Cerebellar nuclear complex (tissue), 1 donor: ENCODE measurements at places on chromosomes 12 and 14.

- DNase-seq, result no peak
These were observed 10.5 kb downstream of the PALS1 start for GRCh38 chr14:67251573-67252226.

DNA sequence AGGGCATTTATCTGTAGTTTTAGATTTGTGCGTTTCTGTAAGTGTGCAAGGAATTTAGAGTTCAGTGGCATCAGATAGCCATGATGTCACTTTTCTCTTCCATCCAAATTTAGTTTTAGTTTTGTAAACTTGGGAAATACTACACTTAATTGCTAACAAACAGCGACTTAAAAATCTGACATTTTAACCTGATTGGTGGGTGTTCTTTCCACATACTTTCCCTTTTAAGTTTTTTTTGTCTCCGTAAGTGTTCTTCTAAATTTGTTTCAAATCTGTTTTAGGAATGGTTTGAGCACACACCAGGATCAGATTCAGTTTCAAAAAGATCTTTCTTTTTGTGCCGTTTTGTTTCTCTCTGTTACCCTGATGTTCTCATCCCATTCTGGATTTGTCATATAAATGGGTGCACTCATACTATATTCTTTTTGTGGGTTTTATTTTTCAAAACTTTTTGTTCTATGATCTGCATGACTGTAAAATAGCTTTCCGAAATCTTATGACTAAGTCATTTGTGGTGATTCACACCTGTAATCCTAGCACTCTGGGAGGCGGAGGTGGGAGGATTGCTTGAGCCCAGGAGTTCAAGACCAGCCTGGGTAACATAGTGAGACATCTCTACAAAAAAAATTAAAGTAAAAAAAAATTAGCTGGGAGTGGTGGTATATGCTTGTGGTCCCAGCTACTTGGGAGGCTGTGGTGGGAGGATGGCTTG, 58.9 kb downstream of the FBXO34 start:
- DNase-seq, result no peak

GRCh38 chr14:96783043-96783914, 13.9 kb upstream of the VRK1 start:
- DNase-seq, result no peak

GRCh38 chr14:101503431-101504095, 57.7 kb upstream of the DIO3 start:
- DNase-seq, result no peak

DNA sequence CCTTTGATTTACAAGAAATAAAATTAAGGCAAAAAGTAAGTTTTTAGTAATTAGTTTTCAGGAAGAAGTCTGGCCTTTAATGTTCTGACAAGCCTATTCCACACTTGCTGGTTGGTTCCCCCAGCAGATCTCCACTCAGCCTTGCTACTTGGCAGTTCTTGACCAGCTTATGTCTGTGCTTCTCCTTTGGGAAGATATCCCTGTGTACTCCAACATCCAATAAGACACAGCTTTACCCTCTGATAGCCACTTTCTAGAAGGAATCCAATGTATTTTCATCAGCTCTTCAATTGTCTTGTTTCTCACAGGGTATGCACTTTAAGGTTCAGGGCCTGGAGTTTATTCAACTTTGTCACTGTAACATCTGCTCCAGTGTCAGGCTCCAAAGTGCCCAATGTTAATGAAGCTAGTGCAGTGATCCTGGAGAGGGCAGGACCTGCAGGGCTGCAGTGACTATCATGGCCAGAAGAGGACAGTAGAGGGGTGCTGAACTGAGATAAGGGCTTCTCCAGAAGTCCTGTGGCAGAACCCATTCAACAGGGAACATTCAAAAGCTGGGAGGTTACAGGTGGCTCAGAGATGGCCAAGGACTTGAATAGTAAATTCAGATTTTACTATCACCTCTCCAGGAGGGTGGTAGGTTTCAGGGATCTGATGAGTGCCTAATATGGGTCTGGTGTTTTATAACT, 22.9 kb downstream of the JKAMP start:
- no peak for DNase-seq

DNA sequence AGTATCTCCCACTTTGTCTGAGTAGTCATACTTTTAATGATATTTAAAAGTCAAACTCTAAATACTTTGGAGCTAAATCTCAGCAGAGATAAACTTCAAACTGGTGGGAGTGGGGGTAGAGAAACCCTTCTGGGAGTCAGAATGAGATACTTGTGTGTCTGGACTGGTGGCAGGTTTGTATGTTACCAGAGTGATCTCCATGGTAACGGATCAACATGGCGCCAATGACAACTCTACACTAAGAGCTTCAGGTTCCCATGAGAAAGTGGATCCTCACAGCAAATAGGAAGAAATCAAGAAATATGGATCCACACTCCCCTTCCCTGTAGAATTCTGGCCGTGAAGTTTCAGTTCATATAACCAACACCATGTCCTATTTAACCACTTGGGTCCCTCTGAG, 121.9 kb downstream of the ETV6 start:
- no peak for DNase-seq

DNA sequence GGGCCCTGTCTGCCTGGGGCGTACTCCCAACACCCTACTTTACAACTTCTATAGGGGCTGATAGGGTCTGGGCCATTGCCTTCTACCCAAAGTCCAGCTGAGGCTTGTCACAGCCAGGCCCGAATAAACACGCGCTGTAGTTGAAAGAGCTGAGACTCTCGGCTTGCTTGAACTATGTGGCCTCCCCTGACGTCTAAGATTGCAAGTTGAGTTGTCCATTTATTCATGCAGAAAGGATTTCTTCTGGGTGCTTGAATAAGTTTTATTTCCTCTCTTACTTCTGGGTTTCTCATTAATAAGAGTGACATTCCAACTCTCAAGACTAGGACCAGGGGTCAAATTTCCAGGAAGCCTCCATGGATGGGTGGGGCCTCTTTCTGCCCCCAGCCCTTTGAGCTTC, 74.4 kb upstream of the VRK1 start:
- no peak for DNase-seq

DNA sequence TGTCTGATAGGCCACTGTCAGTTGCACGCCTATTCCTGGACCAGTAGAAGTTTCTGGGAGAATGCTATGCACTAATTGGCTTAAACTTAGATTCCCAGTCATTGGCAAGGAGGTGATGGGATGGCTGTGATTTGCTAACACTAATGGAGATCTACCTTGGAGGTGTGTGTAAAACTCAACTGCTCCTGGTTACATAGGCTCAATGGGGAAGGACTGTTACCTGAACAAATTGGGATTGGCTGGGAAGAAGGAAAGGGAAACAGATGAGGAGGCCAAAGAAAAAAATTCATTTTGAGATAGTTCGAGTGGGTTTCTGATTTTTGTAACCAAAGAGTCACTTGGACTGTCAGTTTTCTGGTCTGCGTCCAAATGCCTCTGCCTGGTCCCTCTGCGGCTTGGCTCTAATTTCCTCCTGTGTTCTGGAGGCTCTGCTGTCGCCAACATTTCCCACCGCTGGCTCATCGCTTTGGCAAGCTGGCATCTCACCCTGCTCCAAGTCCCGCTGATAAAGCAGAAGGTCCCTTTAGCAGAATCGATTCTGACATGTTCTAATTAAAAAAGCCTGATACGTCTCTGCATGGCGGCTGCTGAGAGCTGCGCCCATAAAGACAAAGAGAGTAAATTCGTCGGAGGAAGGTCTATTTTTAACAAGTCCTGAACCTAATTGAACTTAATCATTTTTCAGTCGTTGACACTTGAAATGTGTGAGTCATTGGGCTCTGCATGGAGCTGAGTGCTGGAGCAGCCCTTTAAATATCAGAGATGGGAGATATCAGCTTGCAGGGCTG, 2.0 kb upstream of the CCDC63 start:
- DNase-seq, result no peak

DNA sequence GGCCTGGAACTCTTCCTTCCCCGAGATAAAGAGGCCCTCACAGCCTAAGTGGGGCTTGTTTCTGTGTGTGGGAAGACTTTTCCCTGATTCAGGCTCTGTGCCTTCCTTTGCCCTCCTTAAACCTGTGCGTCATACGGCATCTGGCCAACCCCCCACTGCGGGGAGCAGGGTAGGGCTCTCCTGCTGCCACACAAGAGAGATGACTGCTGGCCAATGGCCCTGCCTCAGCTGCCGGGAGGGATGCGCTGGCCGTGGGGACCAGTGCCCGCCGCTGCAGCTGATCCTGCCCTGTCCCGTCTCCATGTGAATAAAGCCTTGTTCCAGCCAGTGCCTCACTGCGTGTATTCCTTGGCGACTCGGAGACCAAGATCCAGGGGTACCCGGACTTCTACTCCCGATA, 42.5 kb upstream of the BEGAIN start:
- no peak for DNase-seq

- DNase-seq, result no peak
These were observed 67.0 kb upstream of the MAX start for GRCh38 chr14:65169351-65169750.

GRCh38 chr12:82593143-82593542, 93.6 kb upstream of the TMTC2 start:
- DNase-seq, result no peak

DNA sequence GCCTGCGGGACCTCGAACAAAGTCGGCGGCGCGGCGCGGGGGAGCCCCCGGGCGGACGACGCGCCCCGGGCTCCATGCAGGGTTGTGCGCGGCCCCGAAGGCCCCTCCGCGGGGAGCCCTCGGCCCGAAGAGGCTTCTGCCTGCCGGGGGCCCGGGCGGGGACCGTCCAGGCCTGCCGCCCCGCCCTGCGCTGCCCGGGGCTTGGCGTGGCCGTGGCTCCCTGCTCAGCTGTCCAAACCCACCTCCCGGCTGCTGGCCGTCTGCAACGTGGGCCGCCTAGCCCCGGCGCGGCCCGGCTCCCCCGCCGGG, 670 bp downstream of the DYRK2 start:
- DNase-seq, result no peak

- DNase-seq, result no peak
These were observed 6.9 kb upstream of the KRT6B start for GRCh38 chr12:52458861-52459260.

DNA sequence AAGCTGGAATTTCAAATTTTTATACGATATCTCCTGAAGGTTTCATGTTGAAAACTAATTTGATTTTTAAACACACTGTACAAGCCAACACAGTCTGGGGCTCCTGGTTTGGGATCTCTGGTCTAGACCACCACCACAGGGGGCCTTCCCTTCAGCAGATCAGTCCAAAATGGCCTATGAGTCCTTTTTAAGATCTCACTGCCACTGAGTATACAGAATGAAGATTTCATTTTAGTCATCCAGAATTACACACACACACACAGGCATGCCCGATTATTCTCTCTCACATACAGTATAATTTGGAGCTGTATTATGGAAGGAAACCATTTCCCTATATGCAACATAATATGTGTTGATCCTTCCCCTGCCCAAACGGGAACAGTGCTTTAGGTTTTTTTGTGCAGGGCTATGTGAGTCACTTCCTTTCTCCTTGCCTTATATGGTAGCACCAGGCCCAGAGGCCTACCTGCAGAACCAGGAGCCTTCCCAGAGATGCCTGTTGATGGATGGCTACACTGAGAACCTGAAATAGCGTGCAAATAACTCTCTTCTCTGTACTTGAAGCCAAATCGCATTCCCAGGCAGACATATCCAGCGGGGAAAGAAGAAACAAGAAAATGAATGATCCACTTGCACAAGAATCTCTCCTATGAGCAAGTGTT, 28.1 kb upstream of the WNK1 start:
- DNase-seq, result no peak

- no peak for DNase-seq
These were observed 6.8 kb downstream of the CEP170B start for GRCh38 chr14:104871656-104872468.

DNA sequence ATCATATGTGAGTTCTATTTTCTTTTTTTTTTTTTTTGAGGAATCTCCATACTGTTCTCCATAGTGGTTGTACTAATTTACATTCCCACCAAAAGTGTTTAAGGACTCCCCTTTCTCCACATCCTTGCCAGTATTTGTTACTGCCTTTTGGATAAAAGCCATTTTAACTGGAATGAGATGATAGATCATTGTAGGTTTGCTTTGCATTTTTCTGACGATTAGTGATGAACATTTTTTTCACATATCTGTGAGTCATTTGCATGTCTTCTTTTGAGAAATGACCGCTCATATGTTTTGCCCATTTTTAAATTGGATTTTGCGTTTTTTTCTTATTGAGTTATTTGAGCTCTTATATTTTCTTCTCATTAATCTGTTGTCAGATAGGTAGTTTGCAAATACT, 394.8 kb downstream of the LRFN5 start:
- no peak for DNase-seq

GRCh38 chr12:62256408-62257096, 3.7 kb upstream of the USP15 start:
- no peak for DNase-seq

- DNase-seq, result peak; percentile 13
These were observed 3.3 kb upstream of the NTF3 start for GRCh38 chr12:5428332-5429221.

DNA sequence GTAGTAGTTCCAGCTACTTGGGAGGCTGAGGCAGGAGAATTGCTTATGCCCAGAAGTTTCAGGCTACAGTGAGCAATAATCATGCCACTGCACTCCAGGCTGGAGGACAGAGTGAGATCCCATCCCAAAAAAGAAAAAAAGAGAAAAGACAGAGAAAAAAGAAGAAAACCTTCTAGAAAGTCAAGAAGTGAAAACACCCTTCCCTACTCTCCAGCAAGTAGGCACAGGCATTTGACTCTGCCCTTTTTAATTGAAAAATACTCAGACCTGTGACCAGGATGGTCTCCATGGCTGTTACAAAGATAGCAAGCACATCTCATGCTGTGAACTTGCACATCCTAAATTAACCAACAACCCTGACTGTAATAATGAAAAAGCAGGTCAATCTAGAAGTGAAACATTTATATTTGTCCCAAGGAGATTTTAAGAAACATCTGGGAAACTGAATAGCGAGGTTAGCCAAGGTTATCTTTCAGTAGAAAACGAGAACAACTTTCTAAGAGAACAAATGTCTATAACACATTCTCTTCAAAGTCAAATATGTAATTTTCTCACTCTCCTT, 2.0 kb downstream of the TMTC1 start:
- no peak for DNase-seq

DNA sequence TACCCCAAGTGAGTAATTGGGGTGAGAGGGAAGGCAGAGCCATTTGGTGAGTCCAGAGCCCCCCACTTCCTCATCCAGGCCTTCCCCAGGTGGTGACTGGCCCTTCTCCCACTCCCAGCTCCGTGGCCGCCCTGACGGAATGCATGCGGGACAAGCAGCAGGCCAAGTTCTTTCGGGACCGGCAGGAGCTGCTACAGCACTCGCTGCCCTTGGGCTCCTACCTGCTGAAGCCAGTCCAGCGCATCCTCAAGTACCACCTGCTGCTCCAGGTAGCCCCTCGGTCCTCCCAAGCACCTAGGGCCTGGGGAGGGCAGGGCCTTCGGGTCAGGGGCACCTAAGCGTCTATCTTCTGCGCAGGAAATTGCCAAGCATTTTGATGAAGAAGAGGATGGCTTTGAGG, 26.5 kb downstream of the PLEKHG3 start:
- DNase-seq, result no peak

- no peak for DNase-seq
These were observed 235.7 kb downstream of the CACNA1C start for GRCh38 chr12:2288471-2288870.

- DNase-seq, result no peak
These were observed 14.1 kb downstream of the CMAS start for GRCh38 chr12:22059976-22060647.

GRCh38 chr14:55950135-55950534, 168.1 kb upstream of the PELI2 start:
- no peak for DNase-seq
